ENCODE measurements at places on chromosomes 3 and 15. TPM values are rescaled to one million over a fixed set of nuclear protein-coding genes. Genes with fewer than 3 reads are reported as not detected.

CPNE9 gene
- 0.06 TPM for total RNA-seq

SIDT1 gene
- total RNA-seq, result 0.20 TPM

MINAR1 gene
- 0.79 TPM for total RNA-seq

SLC28A1 gene
- total RNA-seq, result not detected

ERICH6 gene
- not detected for total RNA-seq

ARGFX gene
- total RNA-seq, result 1.1 TPM

C3orf52 gene
- total RNA-seq, result 15.5 TPM

MESP2 gene
- not detected for total RNA-seq

GPR171 gene
- not detected for total RNA-seq

- no peak for DNase-seq
Measured at GRCh38 chr3:10515396-10515795, 10.0 kb upstream of the ATP2B2 start.

DNA sequence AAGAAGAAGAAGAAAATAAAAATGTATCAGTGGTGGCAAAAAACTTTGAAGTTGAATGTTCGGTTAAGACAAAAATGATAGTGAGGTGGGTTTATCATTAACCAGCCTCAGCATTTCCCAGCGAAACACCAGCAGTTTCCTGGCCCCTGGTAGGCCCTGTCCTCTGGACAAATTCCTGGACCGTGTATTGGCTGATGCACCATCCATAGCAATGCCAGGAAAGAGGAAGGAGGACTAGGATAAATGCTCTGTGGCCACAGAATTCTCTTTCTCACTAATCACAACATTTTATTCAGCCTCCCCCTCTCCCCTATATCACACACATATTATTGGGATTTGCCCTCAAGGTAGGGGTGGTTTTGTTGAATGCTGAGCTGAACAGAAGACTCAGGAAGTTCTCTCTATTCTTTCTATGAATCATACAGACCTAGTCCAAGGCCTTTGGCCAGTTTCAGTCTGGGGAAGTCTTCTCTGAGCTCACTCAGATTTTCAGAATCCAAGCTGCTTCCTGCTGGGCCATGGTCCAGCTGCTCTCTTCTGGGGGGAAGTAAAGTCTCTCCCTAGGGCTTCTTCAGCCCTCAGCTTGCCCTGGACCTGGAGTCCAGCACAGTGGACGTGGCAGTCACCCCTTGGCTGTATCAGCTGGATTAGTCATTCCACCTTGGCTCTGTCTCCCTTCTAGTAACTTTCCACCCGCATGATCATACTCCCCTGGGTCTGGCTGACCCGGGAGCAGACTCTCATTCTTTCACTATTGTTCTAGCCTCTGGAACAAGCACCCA lies 27.6 kb downstream of the SLC28A1 start:
- DNase-seq, result no peak

GRCh38 chr3:188712248-188712924 lies 459.4 kb upstream of the TPRG1 start:
- DNase-seq, result no peak

GRCh38 chr15:77012868-77013267 lies 17.9 kb downstream of the PSTPIP1 start:
- DNase-seq, result no peak

DNA sequence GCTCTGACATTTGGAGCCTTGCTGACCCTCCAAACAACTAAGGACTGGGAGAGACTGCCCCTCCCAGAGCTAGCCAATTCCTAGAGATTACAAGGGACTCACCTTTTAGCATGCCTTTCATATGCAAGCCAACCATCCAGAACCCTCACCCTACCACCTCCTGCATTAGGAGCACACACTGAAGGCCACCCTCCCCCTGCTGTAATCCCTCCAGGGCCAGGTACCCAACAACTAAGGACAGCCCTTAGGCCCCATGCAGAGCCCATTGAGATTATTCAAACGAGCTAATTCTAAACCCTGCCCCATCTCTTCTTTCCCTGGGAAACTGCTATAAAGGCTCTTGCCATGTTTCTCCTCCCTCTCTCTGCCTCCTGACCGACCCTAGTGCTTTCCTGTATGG lies 352.6 kb downstream of the ERC2 start:
- no peak for DNase-seq

- no peak for DNase-seq
Measured at GRCh38 chr3:106256249-106256957, 387.6 kb upstream of the CBLB start.

- no peak for DNase-seq
Measured at GRCh38 chr3:89303701-89304100, 196.3 kb downstream of the EPHA3 start.

DNA sequence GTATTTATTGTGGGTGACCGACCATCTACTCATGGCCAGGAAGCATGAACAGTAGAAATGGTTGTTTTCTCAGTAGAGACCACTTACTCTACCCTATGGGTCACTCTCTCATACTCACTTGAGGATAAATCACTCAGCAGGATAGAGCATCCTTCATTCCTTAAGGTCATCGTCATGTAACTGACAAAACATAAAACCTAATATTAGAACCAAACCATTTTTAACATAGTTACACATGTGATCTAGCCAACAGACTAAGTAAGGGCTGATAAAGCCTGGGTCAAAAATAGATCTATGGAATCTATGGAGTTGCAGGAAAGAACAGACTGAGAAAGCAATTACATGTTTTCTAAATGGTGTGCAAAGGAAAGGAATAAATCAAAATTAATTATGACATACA lies 769.1 kb downstream of the NTRK3 start:
- no peak for DNase-seq

GRCh38 chr3:14726441-14726780 lies 51.5 kb downstream of the C3orf20 start:
- DNase-seq, result no peak

DNA sequence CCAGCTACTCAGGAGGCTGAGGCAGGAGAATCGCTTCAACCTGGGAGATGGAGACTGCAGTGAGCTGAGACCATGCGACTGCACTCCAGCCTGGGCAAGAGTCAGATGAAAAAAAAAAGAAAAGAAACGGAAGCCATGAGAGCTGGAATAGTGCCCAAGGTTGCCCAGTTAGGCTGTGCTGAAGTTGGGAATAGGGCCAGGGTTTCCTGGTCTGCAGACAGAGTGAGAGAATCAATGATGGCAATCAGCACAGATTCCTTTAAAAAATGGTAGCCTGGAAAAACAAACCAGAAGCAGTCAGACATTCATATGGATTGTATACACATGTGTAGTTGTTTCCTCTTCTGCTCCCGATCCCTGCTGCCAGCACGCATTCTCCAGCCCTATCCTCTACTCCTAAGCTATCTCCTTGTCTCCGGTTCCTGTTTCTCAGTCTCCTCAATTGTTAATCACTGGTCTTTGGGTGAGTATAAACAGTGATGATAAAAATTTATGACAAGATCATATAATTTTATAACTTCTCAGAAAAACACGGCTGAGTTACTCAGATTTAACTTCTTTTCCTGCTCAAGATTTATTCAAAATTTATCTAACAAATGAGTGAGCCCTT lies 316.2 kb upstream of the UMPS start:
- no peak for DNase-seq

GRCh38 chr3:45864760-45865519 lies 21.4 kb upstream of the CCR9 start:
- DNase-seq, result no peak

DNA sequence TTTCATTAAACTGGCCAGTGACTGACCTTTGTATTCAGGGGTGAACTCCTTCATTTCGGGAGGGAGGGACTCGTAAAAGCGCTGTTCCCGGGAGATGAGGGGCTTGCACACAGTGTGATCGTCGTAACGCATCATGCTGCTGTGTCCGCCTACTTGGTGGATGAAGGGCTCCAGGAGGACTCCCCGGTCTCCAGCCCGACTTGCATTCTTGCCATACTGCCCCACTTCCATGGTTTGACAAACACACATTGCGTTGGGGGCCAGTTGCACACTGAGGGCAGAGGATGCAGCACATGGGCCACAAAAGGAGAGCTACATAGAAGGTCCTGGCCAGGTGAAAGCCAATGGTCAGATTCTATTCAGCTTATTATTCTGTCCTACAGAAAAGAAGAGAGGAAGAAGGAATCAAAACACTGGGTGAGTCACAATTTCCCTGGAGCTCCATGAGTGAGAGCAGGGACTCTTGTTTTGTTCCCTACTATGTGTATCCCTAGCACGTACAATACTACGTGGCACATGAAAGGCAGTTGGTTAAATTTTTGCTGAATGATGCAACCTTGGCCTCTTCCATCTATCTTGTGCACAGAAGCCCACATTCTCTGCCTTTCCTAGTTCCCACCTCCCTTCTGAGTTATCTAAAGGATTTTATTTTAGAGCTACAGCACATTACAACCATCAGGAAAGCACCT lies 24.2 kb upstream of the GMPPB start:
- no peak for DNase-seq

GRCh38 chr3:25911525-25912295 lies 121.8 kb downstream of the OXSM start:
- no peak for DNase-seq

DNA sequence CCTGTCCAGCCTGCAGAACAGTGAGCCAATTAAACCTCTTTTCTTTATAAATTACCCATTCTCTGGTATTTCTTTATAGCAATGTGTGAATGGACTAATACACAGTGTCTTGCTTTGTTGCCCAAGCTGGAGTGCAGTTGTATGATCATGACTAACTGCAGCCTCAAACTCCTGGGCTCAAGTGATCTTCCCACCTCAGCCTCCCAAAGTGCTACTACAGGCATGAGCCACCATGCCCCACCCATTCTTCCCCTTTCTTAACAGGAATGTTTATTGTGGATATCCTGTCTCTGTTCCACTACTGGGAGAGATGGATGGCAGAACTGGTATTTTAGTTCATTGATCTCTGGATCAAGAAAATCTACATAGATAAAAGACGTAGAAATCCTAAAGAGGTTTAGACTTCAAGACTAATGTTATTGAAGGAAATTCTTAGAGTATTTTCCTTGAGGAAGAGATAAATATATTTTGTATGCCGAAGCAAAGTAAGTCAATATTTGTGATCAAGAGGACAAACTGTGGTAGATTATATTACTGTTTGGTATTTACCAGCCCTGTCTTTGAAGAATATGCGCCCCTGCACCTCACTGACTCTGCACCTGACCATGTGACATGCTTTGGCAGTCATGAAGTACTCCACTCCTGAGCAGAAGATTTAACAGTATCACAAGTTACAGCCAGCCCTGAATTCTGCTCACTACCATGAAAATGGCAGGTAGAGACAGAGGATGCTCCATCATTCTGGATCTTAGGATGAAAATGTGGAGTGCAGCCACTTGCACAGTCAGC lies 42.9 kb downstream of the UACA start:
- DNase-seq, result no peak

DNA sequence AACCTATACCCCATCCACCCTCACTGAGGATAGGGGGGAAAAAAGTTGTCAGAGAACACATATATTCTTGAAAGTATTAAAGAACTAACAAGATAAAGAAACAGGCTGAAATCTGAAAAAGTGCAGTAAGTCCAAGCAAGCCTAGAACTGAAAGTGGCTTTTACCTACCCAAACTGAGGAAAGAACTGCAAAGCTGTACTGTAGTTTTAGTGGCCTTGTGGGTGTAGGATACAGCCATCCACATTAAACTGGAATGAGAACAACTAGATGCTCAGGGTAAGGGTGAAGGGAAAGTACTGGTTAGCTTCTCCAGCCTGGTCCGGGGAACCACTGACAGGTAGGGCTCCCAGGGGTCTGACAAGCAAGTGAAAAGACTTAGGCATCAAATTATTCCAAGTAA lies 10.1 kb downstream of the UBP1 start:
- DNase-seq, result no peak

- peak; percentile 81 for DNase-seq
Measured at GRCh38 chr15:41557673-41558399, 1.2 kb upstream of the TYRO3 start.

DNA sequence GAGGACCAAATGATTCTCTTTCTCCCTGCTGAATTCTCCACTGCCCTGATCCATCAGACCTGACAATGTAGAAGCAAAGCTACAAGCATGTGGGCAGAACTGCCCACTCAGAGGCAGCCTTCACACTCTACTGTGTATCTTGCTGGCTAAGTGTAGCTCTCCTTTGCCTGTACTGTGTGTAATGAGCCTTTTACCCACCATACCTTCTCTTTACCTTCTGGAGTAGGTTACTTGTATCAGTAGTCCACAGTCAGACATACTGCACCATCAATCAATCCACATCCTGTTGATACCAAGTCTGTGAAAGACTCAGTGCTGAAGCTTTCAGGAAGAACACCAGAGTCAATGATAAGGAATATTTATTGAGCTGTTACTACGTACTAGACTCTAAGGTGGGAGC lies 440.7 kb upstream of the ARHGEF26 start:
- DNase-seq, result no peak
